ENCODE measurements at places on chromosomes 7 and 10.

DNA sequence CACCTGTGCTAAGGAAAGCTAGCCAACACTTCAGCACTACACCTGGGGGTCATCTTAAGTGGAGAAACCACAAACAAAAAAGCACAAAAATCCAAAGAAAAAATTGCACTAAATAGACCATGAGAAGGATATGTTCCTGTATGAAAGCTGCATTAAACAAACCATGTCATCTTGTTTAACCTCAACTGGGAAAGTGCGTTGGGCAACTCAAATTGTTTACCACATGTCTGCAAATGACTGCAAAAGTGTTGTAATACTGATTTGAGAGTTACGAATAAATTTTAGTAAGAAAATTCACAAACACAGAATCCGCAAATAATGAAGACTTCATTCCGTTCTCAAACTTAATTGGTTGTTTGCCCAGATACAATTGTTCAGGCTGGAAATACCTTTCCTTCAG, 111.9 kb upstream of the EGFR start:
- DNase-seq = no peak

DNA sequence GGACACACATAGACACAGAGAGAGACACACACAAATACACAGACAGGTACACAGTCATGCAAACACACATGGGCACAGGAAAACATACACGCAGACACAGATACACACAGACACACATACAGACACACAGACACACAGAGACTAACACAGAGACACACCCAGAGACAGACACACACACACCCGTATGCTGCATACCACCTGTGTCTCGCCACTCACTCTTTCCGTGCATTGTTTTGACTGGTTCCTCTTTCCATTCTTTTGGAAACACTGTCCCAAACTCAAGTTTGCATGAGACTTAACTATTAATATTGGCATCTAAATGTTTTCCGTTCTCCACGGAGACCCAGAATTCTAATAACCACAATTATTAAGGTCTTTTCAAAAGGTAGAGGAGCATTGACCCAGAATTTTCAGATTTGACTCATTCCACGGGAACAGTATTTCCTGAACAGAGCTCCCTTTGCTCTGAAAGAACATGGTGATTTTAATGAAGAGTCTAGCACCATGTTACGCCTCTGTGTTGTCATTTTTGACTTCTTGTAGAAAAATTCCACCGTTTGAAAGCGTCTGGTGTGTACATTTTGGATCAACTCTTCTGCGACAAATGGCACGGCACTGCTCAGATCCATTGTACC, 141.2 kb upstream of the RNF32 start:
- no peak for DNase-seq

- no peak for DNase-seq
These were observed 112.0 kb upstream of the C7orf33 start for GRCh38 chr7:148478551-148478950.

- DNase-seq = peak; percentile 60
These were observed 63.9 kb upstream of the AHR start for GRCh38 chr7:17234398-17235031.

DNA sequence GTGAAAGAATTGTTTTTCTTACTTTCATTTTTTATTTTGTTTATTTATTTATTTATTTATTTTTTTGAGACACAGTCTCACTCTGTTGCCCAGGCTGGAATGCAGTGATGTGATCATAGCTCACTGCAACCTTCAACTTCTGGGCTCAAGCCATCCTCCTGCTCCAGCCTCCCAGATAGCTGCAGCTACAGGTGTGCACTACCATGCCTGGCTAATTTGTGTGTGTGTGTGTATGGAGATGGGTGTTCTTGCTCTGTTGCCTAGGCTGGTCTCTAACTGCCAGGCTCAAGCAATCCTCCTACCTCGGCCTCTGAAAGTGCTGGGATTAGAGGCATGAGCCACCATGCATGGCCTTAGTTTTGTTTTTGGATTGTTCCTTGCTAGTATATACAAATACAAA, 55.4 kb upstream of the TRIM8 start:
- no peak for DNase-seq

- DNase-seq = no peak
These were observed 16.2 kb downstream of the CDK6 start for GRCh38 chr7:92820191-92820590.

GRCh38 chr7:127771707-127772106, 119.7 kb downstream of the SND1 start:
- DNase-seq = no peak

- DNase-seq = no peak
These were observed 61.8 kb upstream of the TRIL start for GRCh38 chr7:29019896-29020295.

DNA sequence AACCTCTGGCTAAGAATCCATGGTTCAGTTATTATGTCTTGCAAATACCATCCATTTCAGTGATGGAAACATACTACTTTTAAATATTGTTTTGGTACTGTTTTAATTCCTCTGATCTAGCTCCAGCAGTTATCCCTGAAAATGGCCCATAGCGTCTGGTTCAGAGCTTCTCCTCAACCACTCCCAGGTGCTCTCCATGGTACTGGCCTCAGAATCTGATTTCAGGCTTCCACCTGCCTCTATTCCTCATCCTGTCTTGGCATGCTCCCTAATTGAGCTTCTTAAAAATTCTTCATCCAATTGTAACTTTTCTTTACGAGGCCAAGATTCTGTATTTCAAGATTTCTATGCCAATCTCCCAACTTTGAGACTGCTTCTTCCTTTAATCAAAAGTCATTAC, 236.3 kb downstream of the HTR7 start:
- no peak for DNase-seq
